AG04450 (cell line): ENCODE measurements at places on chromosomes 16 and 17.

- DNase-seq = no peak
Measured at GRCh38 chr17:79252886-79253285, 178.3 kb downstream of the ENGASE start.

GRCh38 chr17:41962768-41963434 is 3.7 kb upstream of the CNP start:
- DNase-seq = peak; percentile 21

DNA sequence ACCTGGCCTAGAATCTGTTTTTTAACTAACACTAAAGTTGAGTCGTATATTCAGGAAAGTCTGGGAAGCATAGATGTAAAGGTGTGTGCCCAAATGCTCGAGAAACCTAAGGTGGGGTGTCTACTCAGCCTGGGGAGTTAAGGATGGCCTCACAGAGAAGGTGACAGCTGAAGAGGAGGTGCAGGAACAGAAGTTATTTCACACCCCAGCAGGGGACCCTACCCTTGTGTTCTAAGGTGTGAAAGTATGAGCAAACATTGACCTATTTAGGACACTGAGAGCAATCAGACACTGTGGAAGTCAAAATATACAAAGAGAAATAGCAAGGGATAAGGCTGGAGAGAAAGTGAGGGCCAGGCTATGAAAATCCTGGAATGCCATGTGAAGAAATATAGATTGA is 49.0 kb upstream of the DHX40 start:
- no peak for DNase-seq

GRCh38 chr17:2814049-2814448 is 17.8 kb downstream of the RAP1GAP2 start:
- DNase-seq = no peak

- DNase-seq = no peak
Measured at GRCh38 chr17:74276051-74276476, 2.0 kb downstream of the DNAI2 start.

GRCh38 chr16:81500833-81501521 is 56.4 kb downstream of the CMIP start:
- no peak for DNase-seq
